ENCODE measurements at places on chromosomes 16 and 17. TPM values are rescaled to one million over a fixed set of nuclear protein-coding genes. Genes with fewer than 3 reads are reported as not detected.

- no peaks in the 10 kb centered on the region for H3K4me1 ChIP-seq
- no peak overlapping the region for H3K4me3 ChIP-seq
- no peaks in the 10 kb centered on the region for H3K27me3 ChIP-seq
- no peak for DNase-seq
These were observed 79.1 kb downstream of the GPR139 start for GRCh38 chr16:19994466-19995170.

- peaks cover 10% of the 10 kb centered on the region for H3K36me3 ChIP-seq
- no peaks in the 10 kb centered on the region for H3K27me3 ChIP-seq
- H3K4me1 ChIP-seq: peaks cover 39% of the 10 kb centered on the region
- peak overlapping the region; percentile 96 for H3K27ac ChIP-seq
These were observed 2.8 kb upstream of the UBTF start for GRCh38 chr17:44222112-44222869.

DNA sequence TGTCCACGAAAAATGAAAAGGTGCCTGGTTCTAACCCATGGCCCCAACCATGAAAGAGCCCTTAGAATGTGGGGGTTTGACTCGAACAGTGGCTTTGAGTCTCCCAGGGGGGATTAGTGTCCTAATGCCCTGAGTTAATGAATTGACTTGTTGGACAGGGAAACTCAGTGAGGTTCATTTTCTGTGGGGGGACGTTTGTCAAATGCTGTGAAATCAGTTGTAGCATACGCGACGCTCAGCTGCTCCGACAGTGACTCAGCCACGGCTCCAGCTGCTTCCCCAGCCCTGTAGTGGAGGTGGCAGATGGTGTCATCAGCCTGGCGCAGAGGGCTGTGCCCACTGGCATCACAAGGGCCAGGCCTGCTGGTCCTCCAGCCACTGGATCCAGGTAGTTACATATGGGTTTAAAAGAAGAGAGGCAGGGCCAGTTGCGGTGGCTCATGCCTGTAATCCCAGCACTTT is 3.9 kb upstream of the TMEM235 start:
- peaks cover 22% of the 10 kb centered on the region for H3K27me3 ChIP-seq
- H3K27ac ChIP-seq: no peak overlapping the region
- H3K4me3 ChIP-seq: no peak overlapping the region

GRCh38 chr17:59427425-59427921 is 96.0 kb downstream of the YPEL2 start:
- peak overlapping the region; percentile 43 for H3K27ac ChIP-seq
- H3K36me3 ChIP-seq: no peaks in the 10 kb centered on the region
- DNase-seq: no peak

DNA sequence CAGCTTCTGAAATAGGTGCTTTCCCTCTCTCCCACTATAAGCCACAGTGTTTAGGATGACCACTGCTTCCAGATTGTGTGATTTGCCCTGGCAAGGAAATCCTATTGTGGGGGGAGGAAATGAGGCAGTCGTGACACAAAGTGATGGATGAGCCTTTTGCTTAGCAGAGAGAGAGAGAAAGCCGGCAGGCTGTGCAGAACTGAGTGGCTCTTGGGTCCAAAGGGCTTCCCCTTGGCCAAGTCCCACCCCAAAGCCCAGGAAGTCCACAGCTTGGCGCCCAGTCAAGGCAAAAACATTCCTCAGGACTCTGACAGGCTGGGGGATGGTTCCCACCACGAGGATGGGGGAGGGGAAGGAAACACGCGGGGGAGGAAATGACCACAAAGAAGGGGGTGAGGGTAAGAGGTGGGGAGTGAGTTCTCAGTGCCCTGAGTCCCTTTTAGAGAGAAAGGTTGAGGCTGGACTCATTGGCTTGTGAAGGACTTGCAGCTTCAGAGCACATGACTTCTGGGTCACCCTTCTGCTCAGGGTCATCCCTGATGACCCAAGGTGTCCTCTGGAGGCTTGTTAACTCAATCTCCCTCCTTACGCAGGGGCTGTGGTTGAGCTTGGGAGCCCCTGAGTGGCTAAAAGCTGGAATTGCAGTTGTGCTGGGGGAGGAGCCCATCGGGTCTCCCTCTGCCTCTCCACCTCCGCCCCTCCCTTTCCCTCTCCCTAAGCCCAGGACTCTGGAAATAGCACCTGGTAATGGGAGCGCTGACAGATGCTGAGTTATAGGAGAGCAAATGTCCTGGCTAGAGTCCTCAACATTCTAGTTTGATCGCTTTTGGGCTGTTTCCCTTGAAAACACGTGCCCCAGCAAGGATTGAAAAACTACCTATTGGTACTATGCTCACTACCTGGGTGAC is 10.3 kb upstream of the MSL1 start:
- no peaks in the 10 kb centered on the region for H3K36me3 ChIP-seq
- peak overlapping the region; percentile 96 for H3K27ac ChIP-seq
- H3K27me3 ChIP-seq: no peaks in the 10 kb centered on the region
- no peak for DNase-seq
- peaks cover 75% of the 10 kb centered on the region for H3K4me1 ChIP-seq

GRCh38 chr17:66152756-66153155 is 39.2 kb downstream of the CEP112 start:
- H3K27ac ChIP-seq: no peak overlapping the region
- no peak for DNase-seq
- H3K4me1 ChIP-seq: no peaks in the 10 kb centered on the region
- H3K4me3 ChIP-seq: no peak overlapping the region
- H3K27me3 ChIP-seq: no peaks in the 10 kb centered on the region
- H3K36me3 ChIP-seq: no peaks in the 10 kb centered on the region

- H3K36me3 ChIP-seq: no peaks in the 10 kb centered on the region
- peak overlapping the region; percentile 47 for H3K27ac ChIP-seq
- H3K4me3 ChIP-seq: no peak overlapping the region
- no peaks in the 10 kb centered on the region for H3K27me3 ChIP-seq
These were observed 68.3 kb upstream of the BCAR1 start for GRCh38 chr16:75319513-75320411.

DNA sequence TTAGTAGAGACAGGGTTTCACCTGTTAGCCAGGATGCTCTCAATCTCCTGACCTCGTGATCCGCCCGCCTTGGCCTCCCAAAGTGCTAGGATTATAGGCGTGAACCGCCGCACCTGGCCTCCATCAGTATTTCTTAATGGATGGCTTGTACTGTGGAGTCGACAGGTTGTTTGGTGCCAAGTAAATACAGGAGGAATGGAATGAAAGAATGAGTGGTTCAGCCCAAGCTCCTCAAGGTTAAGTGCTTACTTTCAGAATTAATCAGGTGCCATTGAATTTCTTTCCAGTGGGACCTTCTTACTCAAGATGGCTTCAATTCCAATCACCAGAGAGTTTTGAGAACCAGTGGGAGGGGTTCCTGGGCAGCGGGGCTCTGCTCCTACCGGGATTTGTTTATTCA is 25.0 kb downstream of the ALOX15 start:
- H3K27me3 ChIP-seq: no peaks in the 10 kb centered on the region
- H3K36me3 ChIP-seq: no peaks in the 10 kb centered on the region
- no peaks in the 10 kb centered on the region for H3K4me1 ChIP-seq
- H3K27ac ChIP-seq: no peak overlapping the region
- no peak for DNase-seq

GRCh38 chr17:14125518-14126137 is 56.3 kb downstream of the COX10 start:
- H3K27ac ChIP-seq: no peak overlapping the region
- no peak for DNase-seq
- no peaks in the 10 kb centered on the region for H3K4me1 ChIP-seq
- no peaks in the 10 kb centered on the region for H3K27me3 ChIP-seq
- no peaks in the 10 kb centered on the region for H3K36me3 ChIP-seq

- no peak for DNase-seq
- no peaks in the 10 kb centered on the region for H3K36me3 ChIP-seq
- no peak overlapping the region for H3K4me3 ChIP-seq
These were observed 136.6 kb downstream of the CHD9 start for GRCh38 chr16:53191413-53191812.

- H3K4me3 ChIP-seq: no peak overlapping the region
- H3K27me3 ChIP-seq: no peaks in the 10 kb centered on the region
- H3K36me3 ChIP-seq: no peaks in the 10 kb centered on the region
- no peak for DNase-seq
- peaks cover 10% of the 10 kb centered on the region for H3K4me1 ChIP-seq
These were observed 42.9 kb upstream of the C16orf78 start for GRCh38 chr16:49330562-49331201.

The CPHXL2 gene
- not detected for total RNA-seq

The TOP2A gene
- total RNA-seq: 60.8 TPM

The KAT7 gene
- 58.6 TPM for total RNA-seq

The BRCA1 gene
- total RNA-seq: 16.2 TPM

The TLCD2 gene
- total RNA-seq: 2.1 TPM

The PTX4 gene
- 0.11 TPM for total RNA-seq

The PARN gene
- 33.6 TPM for total RNA-seq

The USH1G gene
- total RNA-seq: 0.06 TPM

The GCGR gene
- total RNA-seq: 0.50 TPM

All from spinal cord (tissue), 10 donors.